ENCODE measurements at places on chromosomes 13 and 19. TPM values are rescaled to one million over a fixed set of nuclear protein-coding genes. Genes with fewer than 3 reads are reported as not detected.

- no peaks in the 10 kb centered on the region for H3K27me3 ChIP-seq
- no peak overlapping the region for H3K27ac ChIP-seq
- no peak overlapping the region for H3K4me3 ChIP-seq
- H3K36me3 ChIP-seq = no peaks in the 10 kb centered on the region
- no peak for DNase-seq
These were observed 963.3 kb upstream of the SPRY2 start for GRCh38 chr13:81304121-81304659.

DNA sequence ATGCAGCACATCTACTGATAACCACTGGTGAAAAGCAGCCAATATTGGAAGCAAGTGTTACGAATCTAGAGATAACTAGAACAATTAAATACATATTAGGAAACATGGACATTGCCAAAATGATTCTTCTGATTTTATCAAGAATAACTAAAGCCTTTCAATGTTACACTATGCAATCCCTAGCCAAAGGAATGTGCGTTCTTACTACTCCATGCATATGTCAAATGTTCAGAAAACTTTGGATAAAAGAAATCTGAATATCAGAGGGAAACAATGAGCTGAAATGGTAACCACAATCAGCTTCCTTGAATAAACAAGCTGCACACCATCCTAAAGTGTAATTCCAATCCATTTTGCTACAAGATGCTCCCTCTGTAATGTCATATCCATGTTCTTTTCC is 951 bp upstream of the POSTN start:
- H3K27ac ChIP-seq = no peak overlapping the region
- no peak overlapping the region for H3K4me3 ChIP-seq
- no peaks in the 10 kb centered on the region for H3K27me3 ChIP-seq
- H3K4me1 ChIP-seq = no peaks in the 10 kb centered on the region
- no peaks in the 10 kb centered on the region for H3K36me3 ChIP-seq

- H3K27ac ChIP-seq = no peak overlapping the region
- no peak for DNase-seq
- no peaks in the 10 kb centered on the region for H3K27me3 ChIP-seq
- no peaks in the 10 kb centered on the region for H3K4me1 ChIP-seq
- no peak overlapping the region for H3K4me3 ChIP-seq
- no peaks in the 10 kb centered on the region for H3K36me3 ChIP-seq
These were observed 389.4 kb downstream of the RFC3 start for GRCh38 chr13:34207334-34207733.

DNA sequence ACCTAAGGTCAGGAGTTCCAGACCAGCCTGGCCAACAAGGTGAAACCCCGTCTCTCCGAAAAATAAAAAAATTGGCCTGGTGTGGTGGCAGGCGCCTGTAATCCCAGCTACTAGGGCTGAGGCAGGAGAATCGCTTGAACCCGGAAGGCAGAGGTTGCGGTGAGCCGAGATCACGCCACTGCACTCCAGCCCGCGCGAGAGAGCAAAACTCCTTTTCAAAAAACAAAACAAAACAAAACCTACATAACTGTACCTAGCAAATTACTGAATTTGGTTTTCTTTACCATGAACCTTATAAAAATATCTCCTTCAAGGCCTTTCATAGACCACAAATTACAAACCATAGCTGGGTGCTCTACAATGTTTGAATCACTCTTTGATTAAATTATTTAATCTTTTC is 760 bp downstream of the ZNF91 start:
- no peaks in the 10 kb centered on the region for H3K36me3 ChIP-seq
- H3K27ac ChIP-seq = peak overlapping the region; percentile 92
- H3K27me3 ChIP-seq = no peaks in the 10 kb centered on the region
- peak overlapping the region; percentile 50 for H3K4me3 ChIP-seq

DNA sequence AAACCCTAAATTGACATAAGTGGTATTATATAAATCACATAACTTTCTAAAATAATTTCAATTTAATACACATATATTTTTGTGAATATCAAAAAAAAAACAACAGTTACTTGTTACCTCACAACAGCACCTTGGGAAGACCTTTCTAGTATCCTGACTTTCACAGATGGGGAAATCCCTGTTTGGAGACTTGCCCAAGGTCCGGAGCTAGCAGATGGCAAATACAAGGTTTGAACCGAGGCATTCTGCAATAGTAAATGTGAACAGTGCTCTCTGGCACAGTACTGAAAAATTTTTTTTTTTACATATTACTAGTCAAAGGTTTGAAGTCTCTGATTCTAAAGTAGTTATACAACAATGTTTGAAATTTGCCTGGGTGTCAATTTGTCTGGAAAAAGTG is 104.5 kb downstream of the SUCLA2 start:
- no peak for DNase-seq
- H3K4me1 ChIP-seq = no peaks in the 10 kb centered on the region
- H3K27ac ChIP-seq = no peak overlapping the region
- H3K4me3 ChIP-seq = no peak overlapping the region

GRCh38 chr13:37225414-37226070 is 120.1 kb upstream of the CSNK1A1L start:
- H3K27me3 ChIP-seq = no peaks in the 10 kb centered on the region
- H3K36me3 ChIP-seq = no peaks in the 10 kb centered on the region
- no peak overlapping the region for H3K4me3 ChIP-seq
- DNase-seq = no peak
- no peak overlapping the region for H3K27ac ChIP-seq

- no peaks in the 10 kb centered on the region for H3K36me3 ChIP-seq
- no peaks in the 10 kb centered on the region for H3K27me3 ChIP-seq
- no peak for DNase-seq
- H3K4me3 ChIP-seq = no peak overlapping the region
- H3K4me1 ChIP-seq = no peaks in the 10 kb centered on the region
These were observed 118.3 kb downstream of the USP12 start for GRCh38 chr13:27053210-27053884.

GRCh38 chr19:16660763-16661479 is at the start of gene TMEM38A:
Gene TMEM38A (plus strand): TSS chr19:16661139. CDS start chr19:16661218, 79 bp downstream.
- H3K4me3 ChIP-seq = peak within 1 kb of the TSS; percentile 66
- peak within 1 kb of the TSS; percentile 68 for H3K27ac ChIP-seq
- H3K4me1 ChIP-seq = peaks cover 12% of the 10 kb centered on the region
- DNase-seq = peak; percentile 48

- peaks cover 3% of the 10 kb centered on the region for H3K4me1 ChIP-seq
- peak; percentile 59 for DNase-seq
- no peaks in the 10 kb centered on the region for H3K27me3 ChIP-seq
- peak within 1 kb of the TSS; percentile 86 for H3K27ac ChIP-seq
- peak within 1 kb of the TSS; percentile 80 for H3K4me3 ChIP-seq
These were observed at the start of gene KCTD15 for GRCh38 chr19:33796164-33796875. Gene KCTD15 (plus strand): TSS chr19:33796870. CDS start chr19:33800455, 3,585 bp downstream.

GRCh38 chr13:91014696-91015095 is 332.8 kb upstream of the MIR17HG start:
- no peak overlapping the region for H3K4me3 ChIP-seq
- DNase-seq = no peak
- H3K4me1 ChIP-seq = peaks cover 17% of the 10 kb centered on the region

DNA sequence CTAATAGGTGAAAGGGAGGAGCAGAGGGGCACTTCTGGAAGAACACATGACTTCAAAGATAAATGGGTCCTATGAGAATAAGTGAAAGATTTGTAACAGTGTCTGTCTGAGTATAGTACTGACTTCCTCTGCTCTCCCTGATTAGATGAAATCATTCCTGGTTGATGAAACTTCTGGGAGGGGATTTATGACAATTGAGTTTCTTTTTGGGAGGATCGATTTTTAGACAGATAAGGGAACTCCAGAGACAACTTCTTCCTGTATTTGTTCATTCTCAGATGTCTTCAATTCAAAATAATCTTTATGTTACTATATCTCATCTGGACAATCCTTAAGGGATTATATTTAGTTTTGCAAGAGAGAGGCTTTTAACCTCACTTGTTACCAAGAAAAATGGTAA is 20.0 kb downstream of the SETDB2 start:
- H3K4me3 ChIP-seq = no peak overlapping the region
- peaks cover 29% of the 10 kb centered on the region for H3K4me1 ChIP-seq
- H3K27me3 ChIP-seq = no peaks in the 10 kb centered on the region

GRCh38 chr13:111614613-111615012 is 294.2 kb downstream of the TEX29 start:
- H3K4me1 ChIP-seq = peaks cover 6% of the 10 kb centered on the region
- no peaks in the 10 kb centered on the region for H3K27me3 ChIP-seq
- H3K4me3 ChIP-seq = no peak overlapping the region

GRCh38 chr19:30739394-30739793 is 367.2 kb downstream of the ZNF536 start:
- no peaks in the 10 kb centered on the region for H3K36me3 ChIP-seq
- no peak for DNase-seq
- no peak overlapping the region for H3K4me3 ChIP-seq
- H3K4me1 ChIP-seq = no peaks in the 10 kb centered on the region

DNA sequence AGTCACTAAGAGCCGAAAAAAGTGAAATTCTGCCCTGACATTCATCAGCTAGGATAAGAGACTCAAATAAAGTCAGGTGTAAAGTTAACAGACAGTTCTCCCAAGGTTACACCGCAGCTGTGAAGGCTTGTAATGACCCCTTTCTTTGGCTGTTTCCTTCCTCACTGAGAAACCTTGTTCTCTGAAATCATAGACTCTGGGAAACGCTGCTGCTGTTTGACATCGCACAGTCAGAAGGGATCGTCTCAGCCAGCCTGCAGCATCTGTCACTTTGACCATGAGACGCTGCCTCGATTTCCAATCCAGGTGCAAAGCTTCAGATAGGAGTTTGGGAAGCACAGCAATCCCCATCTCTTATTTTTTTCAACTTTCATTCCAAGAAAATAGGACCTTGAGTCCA is 678 bp downstream of the BCAT2 start:
- no peaks in the 10 kb centered on the region for H3K36me3 ChIP-seq
- peaks cover 8% of the 10 kb centered on the region for H3K4me1 ChIP-seq
- no peak for DNase-seq
- peak overlapping the region; percentile 59 for H3K4me3 ChIP-seq
- peak overlapping the region; percentile 95 for H3K27ac ChIP-seq

DNA sequence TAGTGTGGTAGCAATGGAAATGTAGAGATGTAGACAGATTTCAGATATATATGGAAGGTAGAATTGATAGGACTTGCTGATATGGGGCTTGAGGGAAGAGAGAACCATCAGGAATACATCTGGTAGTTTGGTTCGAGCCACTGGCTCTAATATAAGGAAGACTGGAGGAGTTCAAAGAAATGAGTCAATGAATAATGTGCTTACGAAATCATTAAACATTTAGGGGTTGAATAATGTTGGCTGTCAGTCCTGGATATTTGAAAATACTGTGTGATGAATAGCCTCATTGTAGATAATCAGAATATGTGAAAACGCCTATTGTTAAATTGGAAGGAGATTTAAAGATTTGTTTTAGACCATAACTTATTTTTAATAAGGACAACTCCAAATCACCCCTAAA is 21.6 kb downstream of the SGCG start:
- H3K27me3 ChIP-seq = no peaks in the 10 kb centered on the region
- H3K4me1 ChIP-seq = no peaks in the 10 kb centered on the region
- H3K27ac ChIP-seq = no peak overlapping the region
- no peak overlapping the region for H3K4me3 ChIP-seq
- H3K36me3 ChIP-seq = no peaks in the 10 kb centered on the region
- no peak for DNase-seq

GRCh38 chr13:30846866-30847265 is 59.2 kb upstream of the MEDAG start:
- no peaks in the 10 kb centered on the region for H3K4me1 ChIP-seq
- no peaks in the 10 kb centered on the region for H3K36me3 ChIP-seq
- DNase-seq = no peak
- H3K4me3 ChIP-seq = no peak overlapping the region
- H3K27ac ChIP-seq = no peak overlapping the region
- no peaks in the 10 kb centered on the region for H3K27me3 ChIP-seq

GRCh38 chr13:24203811-24204210 is 43.3 kb downstream of the SPATA13 start:
- H3K27ac ChIP-seq = no peak overlapping the region
- no peaks in the 10 kb centered on the region for H3K36me3 ChIP-seq
- H3K4me3 ChIP-seq = no peak overlapping the region
- DNase-seq = no peak
- peaks cover 32% of the 10 kb centered on the region for H3K4me1 ChIP-seq

DNA sequence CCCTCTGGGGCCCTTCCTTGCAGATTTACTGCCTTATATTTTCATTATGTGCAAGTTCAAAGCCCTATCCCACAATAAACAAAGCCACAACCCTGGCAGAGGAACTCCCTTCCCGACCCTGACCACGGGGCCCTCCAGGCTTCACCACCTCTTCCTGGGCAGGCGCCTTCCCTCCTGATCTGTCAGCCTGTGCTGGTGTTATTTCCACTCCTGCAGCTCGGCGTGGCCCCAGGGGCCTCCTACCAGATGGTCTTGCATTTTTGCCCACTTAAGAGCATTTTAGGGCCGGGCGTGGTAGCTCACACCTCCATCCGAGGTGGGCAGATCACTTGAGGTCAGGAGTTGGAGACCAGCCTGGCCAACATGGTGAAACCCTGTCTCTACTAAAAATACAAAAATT is 22.8 kb downstream of the SLC15A1 start:
- no peak overlapping the region for H3K4me3 ChIP-seq
- no peak for DNase-seq
- no peaks in the 10 kb centered on the region for H3K4me1 ChIP-seq
- no peak overlapping the region for H3K27ac ChIP-seq
- H3K27me3 ChIP-seq = no peaks in the 10 kb centered on the region

DNA sequence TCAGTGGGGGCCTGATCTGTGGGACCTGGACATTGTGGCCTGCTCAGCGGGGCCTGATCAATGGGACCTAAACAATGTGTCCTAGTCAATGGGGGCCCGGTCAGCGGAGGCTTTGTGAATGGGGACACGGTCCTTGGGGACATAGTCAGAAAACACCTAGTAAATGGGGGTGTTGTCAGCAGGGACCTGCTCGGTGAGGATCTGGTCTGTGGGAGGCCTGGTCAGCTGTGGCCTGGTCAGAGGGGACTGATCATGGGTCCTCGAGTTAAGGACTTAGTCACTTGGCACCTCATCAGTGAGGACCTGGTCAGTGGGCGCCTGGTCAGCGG is 44.5 kb upstream of the TPM4 start:
- no peak overlapping the region for H3K4me3 ChIP-seq
- no peak for DNase-seq
- no peaks in the 10 kb centered on the region for H3K36me3 ChIP-seq
- H3K27ac ChIP-seq = no peak overlapping the region
- no peaks in the 10 kb centered on the region for H3K27me3 ChIP-seq

GRCh38 chr19:47507012-47507411 is 7.9 kb downstream of the NAPA start:
- peak overlapping the region; percentile 92 for H3K27ac ChIP-seq
- no peaks in the 10 kb centered on the region for H3K27me3 ChIP-seq
- peaks cover 4% of the 10 kb centered on the region for H3K36me3 ChIP-seq
- no peak for DNase-seq
- peaks cover 44% of the 10 kb centered on the region for H3K4me1 ChIP-seq

The UBE2S gene
- 6.5 TPM for total RNA-seq

The KLHL1 gene
- total RNA-seq = not detected

The KLK2 gene
- total RNA-seq = not detected

The TUBA3C gene
- total RNA-seq = not detected

The ATP4A gene
- 0.28 TPM for total RNA-seq
